ENCODE measurements at places on chromosomes 1 and 21.
A peak's percentile ranks its signal among the peaks of the same experiment; 100 is the strongest.

GRCh38 chr1:165281207-165281901 lies 75.2 kb downstream of the LMX1A start:
- DNase-seq: no peak

- DNase-seq: no peak
Measured at GRCh38 chr1:8222789-8223188, 95.1 kb upstream of the SLC45A1 start.

- no peak for DNase-seq
Measured at GRCh38 chr1:234226113-234226818, 147.0 kb upstream of the COA6 start.

DNA sequence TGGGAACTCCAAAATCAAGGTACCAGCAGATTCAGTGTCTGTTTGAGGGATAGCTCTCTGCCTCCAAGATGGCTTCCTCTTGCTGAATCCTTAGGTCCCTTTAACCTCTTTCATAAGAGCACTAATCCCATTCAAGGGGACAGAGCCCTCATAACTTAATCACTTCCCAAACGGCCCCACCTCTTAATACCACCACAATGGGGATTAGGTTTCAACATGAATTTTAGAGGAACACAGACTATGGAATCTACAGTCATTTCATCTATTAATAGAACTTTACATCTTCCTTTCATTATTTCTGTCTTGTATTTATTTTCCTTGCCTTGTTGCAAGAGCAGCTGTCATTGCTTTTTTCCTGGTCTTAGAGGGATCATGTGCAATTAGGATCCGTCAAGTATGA lies 30.3 kb downstream of the HOOK1 start:
- no peak for DNase-seq

- DNase-seq: peak; percentile 37
Measured at GRCh38 chr1:32199043-32199716, 1.2 kb upstream of the CCDC28B start.

GRCh38 chr1:117656202-117656641 lies 50.4 kb downstream of the TENT5C start:
- no peak for DNase-seq

GRCh38 chr1:184152434-184152898 lies 100.9 kb downstream of the TSEN15 start:
- DNase-seq: peak; percentile 53

DNA sequence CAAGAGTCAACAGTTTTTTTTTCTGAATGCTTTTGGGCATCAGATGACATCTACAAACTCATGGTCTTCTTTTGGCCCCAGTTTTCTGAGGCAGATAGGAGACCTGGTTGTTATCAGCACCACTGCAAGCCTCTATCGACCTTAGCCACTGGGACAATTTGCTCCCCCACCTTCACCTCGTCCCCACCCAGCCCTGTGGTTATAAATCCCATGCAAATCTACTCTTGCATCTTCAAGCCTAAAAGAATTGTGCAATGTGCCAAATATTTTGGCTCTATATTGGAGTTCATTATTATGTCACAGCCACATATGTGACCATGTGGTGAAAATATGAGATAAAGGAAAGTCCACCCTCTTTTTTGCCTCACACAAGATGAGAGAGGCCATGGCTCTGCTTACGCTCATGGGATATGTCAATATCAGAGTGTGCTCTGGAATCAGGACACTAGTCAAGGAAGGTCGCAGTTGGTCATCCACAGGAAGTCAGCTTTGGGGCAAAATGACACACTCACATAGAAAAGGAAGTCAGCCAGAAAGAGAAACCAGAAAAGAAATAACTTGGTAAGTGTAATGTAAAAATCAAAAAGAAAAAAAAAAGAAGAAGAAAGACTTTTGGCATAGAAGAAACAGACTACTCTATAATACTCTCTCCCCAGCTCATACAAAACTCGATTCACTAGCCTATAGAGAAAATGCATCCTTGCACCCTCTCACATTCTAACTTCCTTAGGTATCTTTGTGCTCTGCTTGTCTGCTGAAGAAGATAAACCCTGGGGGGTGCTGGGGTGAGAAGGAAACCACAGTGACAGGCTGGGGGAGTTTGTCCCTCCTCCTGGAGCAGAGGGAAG lies 21.2 kb downstream of the SLC30A10 start:
- DNase-seq: no peak

- DNase-seq: no peak
Measured at GRCh38 chr1:70518106-70518505, 107.0 kb downstream of the CTH start.

DNA sequence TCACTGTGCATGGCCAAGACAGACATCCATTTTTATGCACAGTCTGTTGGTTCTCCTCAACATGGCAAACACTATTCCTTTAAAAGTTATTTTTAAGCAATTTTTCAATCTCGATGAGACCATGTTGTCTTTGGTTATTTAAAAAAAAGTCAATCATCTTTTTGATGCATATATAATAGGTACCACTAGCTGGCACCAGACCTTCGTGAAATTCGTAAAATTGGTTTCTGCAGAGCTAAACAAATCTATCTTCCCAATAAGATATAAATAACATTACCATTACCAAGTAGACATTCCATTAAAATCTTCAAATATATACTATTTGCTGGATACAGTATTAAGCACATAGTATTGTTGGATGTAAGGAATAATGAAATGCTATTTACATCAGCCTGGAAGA lies 220.0 kb upstream of the GREM2 start:
- no peak for DNase-seq

DNA sequence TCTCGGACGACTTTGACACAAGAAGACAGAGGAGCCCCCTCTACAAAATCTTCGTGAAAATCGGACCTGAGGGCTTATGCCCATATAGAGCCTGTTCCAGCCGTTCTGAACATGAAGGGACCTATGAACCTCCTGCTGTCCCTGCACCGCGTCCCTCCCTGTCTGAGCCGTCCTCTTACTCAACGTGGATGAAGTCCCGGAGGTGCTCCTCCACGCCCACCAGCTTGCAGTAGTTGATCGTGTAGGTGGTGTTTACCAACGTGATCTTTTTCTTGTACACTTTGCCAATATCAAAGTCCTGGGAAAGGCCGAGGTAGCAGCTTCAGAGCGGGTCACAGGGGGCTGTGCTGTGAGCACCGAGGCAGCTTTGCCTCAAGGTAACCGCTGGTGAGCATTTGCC lies 40.0 kb downstream of the CFAP74 start:
- DNase-seq: no peak

- no peak for DNase-seq
Measured at GRCh38 chr21:36178349-36178748, 21.7 kb downstream of the DOP1B start.

DNA sequence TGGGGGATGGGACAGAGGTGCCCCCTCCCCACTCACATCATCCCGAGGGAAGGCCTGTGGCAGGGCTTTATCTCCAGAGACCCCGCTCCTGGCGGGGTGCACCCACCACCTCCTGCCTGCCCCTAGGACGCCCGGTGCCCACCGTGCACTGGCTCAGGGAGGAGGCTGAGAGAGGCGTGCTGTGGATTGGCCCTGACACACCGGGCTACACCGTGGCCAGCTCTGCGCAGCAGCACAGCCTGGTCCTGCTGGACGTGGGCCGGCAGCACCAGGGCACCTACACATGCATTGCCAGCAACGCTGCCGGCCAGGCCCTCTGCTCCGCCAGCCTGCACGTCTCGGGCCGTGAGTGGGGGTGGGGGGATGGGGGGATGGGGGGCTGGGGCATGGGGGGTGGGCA lies 71.7 kb downstream of the TRIM11 start:
- DNase-seq: no peak

DNA sequence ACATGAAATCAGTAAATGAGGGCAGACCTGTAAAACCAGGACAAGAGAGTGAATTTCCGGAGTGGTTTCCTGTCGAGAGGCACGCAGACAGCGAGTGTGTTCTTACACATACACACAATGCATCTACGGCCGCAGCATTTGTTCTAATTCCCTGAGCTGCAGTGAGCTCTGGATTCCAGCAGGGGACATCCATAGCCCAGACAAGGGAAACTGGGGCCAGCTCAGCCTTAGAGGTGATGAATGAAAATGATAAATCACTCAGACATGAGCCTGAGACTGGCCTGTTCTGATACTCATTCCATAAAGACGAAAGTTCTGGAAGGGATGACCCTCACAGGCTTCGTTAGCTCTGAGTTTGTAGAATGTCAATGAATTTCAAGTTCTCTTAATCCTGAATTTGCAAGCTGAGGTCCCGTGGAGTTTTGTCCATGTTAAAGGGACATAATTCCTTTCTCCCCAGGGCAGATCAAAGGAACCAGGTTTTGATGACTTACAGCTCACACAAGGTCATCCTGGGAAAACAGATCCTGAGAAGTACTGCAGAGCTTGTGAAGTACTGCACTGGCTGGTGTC lies 207.9 kb upstream of the C1orf87 start:
- DNase-seq: peak; percentile 93

DNA sequence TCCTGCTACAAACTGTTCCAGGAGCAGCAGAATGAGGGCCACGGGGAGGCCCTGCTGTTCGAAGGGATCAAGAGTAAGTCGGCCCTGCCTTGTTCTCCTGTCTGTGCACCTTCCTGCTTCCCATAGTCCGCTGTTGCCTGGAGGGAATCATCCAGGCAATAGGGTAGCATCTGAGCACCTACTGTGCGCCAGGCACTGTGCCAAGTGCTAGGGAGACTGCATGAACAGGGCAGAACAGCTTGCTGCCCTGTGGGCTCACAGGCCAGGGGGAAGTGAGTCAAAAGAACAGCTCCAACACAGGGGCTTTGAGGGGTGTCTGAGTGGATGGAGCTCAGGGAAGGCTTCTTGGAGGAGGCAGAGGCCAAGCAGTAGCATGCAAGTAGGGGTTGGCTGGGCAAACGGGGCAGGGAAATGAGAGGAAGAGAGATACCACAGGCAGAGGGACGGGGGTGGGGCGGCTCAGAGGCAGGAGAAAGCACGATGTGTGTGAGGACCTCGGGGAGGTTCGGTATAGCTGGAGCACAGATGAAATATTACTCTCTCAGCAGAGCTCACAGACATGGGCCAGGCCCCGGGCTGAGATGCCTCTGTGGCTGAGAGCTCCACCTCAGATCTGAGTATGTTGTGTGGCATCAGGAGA lies 15.5 kb upstream of the PADI6 start:
- DNase-seq: no peak

- peak; percentile 45 for DNase-seq
Measured at GRCh38 chr1:220363196-220363837, 91.1 kb upstream of the RAB3GAP2 start.

DNA sequence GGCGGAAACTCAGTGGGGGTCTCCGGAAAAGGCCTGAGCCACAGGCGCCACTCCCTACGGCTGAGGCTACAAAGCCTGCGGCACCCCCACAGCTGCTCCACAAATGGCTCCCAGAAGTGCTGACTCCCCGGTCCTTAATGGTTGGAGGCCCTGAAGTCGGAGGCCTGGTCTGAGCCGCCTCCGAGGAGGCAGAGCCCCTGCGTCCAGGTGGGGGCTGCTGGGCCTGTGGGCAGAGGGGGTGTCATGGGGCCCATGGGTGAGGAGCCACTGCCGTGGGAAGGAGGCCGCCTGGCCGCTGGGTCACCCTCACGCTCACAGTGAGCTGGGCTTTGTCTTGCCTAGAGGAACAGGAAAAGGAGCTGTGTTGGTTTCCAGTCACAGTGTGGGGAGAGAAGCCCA lies 12.4 kb upstream of the COL18A1 start:
- no peak for DNase-seq

DNA sequence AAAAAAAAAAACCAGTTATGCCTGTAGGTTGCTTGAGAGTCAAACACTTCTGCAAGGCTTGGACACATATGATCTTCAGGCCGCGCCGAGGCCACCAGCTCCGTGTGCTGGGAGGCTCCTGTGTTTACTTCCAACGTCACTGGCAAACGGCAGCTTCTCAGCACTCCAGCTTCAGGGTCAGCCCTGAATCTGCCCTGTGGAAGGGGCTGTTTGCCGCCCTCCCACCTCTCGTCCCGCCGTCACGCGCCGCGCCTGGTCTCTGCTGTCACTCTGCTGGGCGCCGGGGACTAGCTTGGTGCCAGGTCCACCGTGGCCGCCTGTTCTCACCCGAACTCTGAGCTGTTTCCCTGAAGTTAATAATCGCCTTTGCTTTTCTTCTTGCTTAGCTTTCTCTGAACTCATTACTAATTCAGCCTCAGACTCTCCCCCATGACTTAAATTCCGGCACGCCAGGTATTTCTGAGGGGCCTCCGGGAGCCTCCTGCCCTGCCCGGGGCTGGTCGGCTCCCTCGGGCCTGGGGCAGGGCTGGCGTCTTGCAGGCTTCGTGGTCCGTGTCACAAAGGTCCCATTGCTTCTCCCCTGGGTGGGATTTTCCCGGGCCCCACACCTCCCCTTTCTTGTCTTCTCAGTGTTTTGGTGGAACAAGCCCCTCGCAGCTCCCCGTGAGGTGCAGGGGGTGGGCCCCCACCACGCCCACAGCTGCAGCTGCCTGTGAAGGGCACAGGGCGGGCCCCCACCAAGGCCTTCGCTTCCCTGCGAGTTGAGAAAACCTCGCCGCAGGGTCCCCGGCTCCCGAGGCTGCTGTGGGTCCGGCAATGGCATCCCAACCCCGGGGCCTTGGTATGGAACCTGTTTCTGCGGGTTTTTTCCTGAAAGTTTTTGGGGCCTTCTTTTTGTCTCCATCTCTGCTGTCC lies 14.6 kb upstream of the C1orf159 start:
- no peak for DNase-seq

GRCh38 chr1:183515002-183515689 lies 42.8 kb downstream of the SMG7 start:
- peak; percentile 4 for DNase-seq

DNA sequence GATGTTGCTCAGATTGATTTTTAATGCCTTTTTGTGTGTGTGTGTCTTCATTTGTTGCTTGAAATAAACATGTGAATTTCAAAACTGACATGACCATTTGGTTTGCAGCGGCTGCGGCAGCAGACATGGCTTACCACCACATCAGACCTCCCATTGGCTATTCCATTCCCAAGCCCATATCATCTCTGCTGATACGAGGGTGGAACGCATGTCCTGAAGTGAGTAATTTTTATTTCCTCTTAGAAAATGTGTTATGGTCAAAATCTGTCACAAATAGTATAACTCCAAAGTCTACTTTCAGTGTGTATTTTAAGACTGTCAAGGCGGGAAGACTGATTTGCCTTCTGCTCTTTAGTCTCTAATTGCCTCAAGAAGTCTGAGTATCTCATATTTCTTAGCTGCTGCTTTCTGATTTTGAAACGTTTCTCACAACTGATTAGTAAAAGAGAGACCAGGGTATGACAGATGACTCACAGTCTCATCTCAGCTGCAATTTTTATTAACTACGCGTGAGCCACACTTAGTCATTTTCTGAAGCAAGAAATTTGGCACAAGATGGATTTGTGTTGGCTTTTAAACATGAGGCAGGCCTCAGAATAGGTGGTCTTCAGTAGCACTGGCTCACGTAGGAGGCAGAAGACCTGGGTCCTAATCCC lies 49.0 kb downstream of the LRRC53 start:
- no peak for DNase-seq
